ENCODE measurements at places on chromosomes 12 and 14. TPM values are rescaled to one million over a fixed set of nuclear protein-coding genes. Genes with fewer than 3 reads are reported as not detected.

- no peak for DNase-seq
Measured at GRCh38 chr12:41512497-41512896, 324.4 kb downstream of the PDZRN4 start.

ERP27 gene
- 37.2 TPM for polyA plus RNA-seq

DNA sequence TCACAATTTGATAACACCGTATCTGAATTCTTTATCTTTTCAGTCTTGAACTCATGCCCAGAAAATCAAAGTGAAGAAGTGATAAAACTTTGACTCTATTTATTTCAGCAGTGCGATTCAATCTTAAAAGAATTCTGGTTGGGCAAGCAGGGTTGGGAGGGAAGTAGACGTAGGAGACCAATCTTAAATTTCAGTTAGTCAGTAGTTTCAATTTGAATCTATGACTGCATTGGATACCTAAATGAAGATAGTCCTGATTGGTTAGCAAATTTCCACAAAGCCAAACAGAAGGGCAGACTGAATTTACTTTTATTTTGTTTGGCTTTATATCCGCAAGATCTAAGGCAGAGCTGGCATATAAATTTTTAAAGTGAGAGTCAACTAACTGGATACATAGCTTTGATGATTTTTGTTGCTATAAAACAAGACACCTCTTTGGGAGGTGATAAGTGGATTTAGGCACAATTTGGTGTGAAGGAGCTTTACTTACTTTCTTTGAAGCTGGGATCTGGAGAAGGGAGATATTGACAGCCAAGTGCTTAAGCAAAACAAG is 2.6 kb downstream of the ACSS3 start:
- DNase-seq: no peak

KCNA5 gene
- polyA plus RNA-seq: 1.8 TPM

DNA sequence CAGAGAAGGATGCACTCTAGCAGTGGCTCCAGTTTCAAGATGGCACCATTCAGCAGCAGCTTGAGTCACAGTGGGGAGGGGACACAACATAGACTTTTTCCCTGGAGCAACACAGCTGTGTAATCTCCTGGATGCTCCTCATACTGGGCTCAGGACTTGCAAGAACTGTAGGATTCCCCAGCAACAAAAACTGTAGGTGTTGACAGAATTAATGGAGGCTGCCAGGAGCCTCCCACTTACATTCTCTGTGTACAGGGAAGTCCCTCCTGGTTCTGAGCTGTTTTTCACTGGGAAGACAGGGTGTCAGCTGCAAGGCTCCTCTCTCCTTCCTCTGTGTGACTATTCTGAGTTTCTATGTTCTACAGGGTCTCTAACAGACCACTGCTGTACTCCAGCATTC is 217.9 kb downstream of the KIF21A start:
- no peak for DNase-seq

KIF26A gene
- 9.1 TPM for polyA plus RNA-seq

DNA sequence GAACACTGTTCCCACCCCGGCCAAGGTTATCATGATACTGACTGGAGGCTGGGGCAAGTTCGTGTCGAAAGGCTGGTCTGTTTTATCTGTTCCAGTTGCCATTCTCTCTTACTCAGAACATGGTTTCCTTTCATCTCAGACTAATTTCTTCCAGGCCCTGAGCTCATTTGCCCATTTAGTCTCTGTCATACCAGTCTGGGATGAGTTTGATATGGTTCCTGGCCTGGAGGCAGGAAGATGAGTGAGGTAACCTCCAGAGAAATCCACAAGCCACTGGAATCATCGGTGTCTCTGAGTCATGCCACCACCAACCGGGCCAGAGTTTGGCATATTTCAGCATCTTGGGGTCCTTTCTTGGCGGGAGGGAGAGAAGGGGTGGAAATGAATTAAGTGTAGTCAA is 114.7 kb downstream of the NTF3 start:
- no peak for DNase-seq

- no peak for DNase-seq
Measured at GRCh38 chr12:112322441-112322840, 59.8 kb downstream of the HECTD4 start.

TMEM253 gene
- polyA plus RNA-seq: 0.83 TPM

- DNase-seq: no peak
Measured at GRCh38 chr12:57240066-57240921, 10.7 kb downstream of the STAC3 start.

- no peak for DNase-seq
Measured at GRCh38 chr14:75205591-75205990, 29.2 kb upstream of the TMED10 start.

DNA sequence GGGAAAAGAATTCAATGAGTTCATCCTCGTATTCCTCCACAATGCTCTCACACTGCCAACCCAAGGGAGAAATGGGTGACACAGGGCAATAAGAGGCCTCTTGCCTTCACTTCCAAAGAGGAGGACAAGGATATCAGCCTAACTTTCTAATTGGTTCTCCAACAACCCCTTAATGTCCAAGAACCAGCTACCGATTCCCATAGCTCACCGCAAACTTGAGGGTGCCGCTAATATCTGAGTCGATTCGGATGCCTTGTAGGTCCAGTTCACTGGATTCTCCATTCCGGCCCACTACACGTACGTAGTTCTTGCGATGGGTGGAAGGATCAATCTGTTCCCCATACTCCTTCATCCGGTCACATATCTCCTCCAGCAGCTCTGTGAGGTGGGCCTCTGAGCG is 4.8 kb downstream of the CNPY2 start:
- no peak for DNase-seq

GRCh38 chr14:89418976-89419375 is 1.9 kb upstream of the FOXN3 start:
- DNase-seq: no peak

DNA sequence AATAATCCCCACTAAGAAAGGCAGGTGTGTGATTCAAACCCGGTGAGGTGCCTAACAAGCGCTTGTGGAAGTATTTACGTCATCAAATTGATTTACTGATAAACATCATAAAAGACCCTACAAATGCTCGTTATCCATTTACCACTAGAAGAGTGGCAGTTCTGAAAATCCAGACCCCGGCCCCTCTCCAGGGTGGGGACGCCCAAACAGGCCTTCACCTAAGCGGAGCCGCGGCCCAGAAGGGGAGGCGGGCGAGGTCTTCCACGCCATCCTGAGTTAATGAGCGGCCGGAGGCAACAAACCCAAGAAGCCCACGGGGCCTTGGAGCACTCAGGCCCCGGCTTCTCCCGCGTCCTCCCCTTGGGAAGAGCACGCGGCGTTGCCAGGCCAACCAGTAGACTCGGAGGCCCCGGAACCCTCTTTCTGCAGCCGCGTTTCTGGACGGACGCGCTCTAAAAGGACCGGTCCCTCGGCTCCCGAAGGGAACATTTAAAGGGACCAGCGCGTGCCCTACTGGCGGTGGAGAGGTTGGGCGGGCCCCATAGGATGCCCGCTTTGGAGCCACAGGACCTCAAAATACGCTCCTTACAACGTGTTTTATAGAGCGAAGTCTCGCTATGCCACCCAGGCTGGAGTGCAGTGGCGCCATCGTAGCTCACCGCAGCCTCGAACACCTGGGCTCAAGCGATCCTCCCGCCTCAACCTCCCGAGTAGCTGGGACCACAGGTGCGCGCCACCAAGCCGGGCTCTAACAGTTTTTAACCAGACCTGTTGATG is 3.5 kb downstream of the PTPN21 start:
- no peak for DNase-seq

GRCh38 chr12:27048822-27049752 is 26.7 kb downstream of the MED21 start:
- no peak for DNase-seq

- DNase-seq: no peak
Measured at GRCh38 chr14:105173901-105174894, 5.6 kb upstream of the JAG2 start.

GRCh38 chr14:65187421-65188049 is 85.2 kb upstream of the MAX start:
- DNase-seq: no peak

- no peak for DNase-seq
Measured at GRCh38 chr14:103710771-103711377, 4.4 kb downstream of the XRCC3 start.

KITLG gene
- 36.7 TPM for polyA plus RNA-seq
